ENCODE measurements at places on chromosomes 5 and 9.

DNA sequence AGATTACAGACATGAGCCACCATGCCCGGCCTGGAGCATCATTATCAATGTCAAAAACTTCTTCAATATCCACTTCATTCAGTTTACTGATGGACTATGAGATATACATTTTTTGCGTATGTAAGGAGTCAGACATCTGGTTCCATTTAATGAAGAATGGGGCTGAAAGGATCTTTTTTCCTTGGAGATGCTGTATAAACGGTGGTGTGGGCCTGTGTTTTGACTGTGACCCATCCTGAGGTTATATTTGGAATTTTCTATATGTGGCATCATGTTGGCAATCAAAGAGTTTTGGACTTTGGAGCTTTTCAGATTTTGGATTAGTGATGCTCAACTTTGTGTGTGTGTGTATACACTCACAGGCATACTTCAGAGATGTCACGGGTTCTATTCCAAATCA is 85.7 kb upstream of the FBXL17 start:
- DNase-seq, result no peak

DNA sequence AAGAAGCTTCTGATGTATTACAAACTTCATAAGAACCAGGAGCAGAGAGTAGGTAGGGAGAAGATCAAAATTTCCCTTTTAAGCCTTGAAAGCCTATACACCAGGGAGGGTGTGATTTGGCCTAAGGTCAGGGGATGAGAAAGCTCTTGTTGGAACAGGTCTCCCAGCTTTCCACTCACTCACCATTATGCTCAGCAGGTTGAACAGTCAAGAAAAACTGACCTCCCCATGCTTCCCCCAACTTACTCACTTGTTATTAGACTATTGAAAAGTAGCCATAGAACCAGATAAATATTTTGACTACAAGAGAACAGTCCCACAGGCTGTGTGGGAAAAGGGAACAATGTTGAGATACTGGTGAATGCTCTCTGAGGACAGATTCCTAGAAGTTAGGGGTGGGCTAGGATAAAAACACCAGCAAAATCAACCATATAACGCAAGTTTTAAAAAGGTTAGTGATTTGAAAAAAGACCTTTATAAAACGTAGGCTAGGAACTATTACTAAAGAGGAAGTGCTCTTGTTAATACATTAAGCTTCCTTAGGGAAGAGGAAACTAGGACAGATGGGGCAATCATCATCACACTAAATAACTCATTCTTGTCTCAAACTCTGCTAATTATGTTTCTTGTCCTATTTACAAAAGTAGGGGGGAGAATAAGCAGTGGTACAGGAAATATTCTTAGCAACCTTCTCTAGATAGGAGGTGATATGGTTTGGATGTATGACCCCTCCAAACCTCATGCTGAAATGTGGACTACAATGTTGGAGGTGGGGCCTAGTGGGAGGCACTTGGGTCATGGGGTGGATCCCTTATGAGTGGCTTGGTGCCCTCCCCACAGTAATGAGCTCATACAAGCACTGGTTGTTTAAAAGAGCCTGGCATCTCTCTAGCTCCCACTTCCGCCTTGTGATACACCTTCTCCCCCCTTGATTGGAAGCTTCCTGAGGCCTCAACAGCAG is 31.0 kb downstream of the PCDHGC5 start:
- no peak for DNase-seq

- no peak for DNase-seq
These were observed 149.2 kb upstream of the ANKH start for GRCh38 chr5:15020736-15021135.

GRCh38 chr5:37786862-37787519 is 52.9 kb downstream of the GDNF start:
- peak; percentile 85 for DNase-seq

DNA sequence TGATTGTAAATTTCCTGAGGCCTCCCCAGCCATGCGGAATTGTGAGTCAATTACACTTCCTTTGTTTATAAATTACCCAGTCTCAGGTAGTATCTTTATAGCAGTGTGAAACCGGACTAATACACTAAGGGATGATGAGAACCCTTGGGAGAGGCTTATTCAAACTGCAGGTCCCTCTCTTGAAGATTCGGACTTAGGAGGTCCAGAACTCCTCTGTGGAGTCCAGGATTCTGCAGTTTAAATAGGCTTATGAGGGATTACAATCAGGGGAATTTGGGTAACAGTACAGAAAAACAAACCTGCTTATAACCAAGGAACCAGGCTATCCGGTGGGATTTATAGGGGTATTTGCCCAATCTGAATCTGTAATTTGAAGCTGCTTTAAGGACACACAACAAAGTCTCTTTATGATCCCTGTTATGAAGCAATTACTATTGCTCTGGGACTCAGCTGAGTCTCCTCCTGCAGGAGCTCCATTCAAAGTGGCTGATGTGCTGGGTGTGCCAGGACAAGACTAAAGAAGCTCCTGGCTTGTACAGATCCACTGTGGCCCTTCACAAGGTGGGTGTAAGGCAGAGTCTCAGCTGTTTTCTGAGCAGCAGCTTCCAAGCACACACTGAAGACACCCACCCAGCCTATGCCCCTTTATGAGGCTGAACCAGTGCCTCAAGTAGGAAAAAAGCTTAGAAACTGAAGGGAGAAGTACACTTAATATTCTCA is 41.8 kb upstream of the LHFPL2 start:
- DNase-seq, result no peak

- DNase-seq, result no peak
These were observed 2.1 kb downstream of the REEP5 start for GRCh38 chr5:112919972-112920371.

- no peak for DNase-seq
These were observed 585.9 kb downstream of the TLR4 start for GRCh38 chr9:118290116-118290515.

- no peak for DNase-seq
These were observed 49.0 kb upstream of the CKMT2 start for GRCh38 chr5:81183811-81184748.

GRCh38 chr9:100933656-100934055 is 94.9 kb upstream of the PLPPR1 start:
- no peak for DNase-seq

GRCh38 chr9:75378926-75379325 is 290.6 kb downstream of the OSTF1 start:
- DNase-seq, result no peak

DNA sequence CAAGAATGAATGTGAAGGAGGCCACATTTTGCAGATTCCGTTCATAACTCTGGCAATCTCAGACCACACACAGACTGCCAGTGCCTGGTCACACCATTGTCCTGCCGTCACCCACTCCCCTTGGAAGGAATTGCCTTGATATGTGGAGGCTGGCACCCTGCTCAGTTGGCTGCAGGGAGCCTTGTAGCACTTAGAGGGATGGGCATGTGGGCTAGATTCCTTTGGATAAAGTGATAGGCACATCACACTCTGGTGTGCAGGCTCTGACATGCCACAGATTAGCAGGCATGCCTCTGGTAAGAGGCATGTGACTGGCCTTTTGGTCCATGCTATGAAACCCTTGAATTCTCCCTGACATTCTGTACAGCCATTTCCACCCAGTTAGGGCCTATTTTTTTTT is 254.6 kb upstream of the PIK3R1 start:
- no peak for DNase-seq

DNA sequence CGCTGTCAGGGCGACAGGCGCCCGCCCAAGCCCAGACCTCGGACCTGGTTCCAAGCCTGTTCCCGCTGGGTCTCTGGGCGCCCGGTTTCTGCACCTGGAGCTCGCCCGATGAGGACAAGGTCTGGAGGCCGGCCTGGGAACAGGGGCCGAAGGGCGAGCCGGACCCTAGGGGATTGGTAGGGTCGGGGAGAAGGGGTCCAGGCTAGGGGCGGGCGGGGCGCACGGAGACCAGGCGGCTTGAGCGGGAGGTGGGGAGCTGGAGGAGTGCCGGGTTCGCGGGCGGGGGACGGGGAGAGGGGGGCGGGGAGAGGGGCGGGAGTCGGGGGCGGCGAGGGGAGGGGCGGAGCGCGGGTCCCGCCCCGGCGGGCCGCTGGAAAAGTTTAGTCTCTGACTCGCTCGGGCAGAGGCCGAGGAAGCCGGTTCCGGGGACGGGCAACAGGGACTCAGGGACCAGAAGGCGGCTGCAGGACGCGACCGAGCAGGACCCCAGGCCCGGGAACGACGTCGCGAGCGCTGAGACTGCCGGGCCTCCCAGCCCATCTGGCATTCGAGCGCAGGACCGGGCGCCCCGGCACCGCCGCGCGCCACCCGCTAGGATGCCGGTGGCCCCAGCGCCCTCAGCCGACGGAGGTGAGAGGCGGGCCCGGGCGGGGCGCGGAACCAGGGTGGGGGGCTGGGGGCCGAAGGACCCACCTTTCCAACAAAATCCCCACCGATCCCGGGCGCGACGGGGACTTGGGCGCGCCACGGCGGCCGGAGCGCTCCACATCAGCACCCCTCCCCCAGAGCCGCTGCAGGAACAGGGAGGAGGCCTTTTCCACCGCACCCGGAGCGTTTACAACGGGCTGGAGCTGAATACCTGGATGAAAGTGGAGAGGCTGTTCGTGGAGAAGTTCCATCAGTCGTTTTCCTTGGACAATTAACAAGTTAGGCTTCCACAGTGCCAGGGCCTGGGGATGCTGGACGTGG is at the start of gene S1PR3:
TSS of gene S1PR3 (plus strand) at position 403 of the 969 bp plus-strand sequence. CDS start 9,733 bp downstream, outside the sequence.
- DNase-seq, result peak; percentile 53

GRCh38 chr5:109880907-109881685 is 191.4 kb downstream of the MAN2A1 start:
- no peak for DNase-seq

DNA sequence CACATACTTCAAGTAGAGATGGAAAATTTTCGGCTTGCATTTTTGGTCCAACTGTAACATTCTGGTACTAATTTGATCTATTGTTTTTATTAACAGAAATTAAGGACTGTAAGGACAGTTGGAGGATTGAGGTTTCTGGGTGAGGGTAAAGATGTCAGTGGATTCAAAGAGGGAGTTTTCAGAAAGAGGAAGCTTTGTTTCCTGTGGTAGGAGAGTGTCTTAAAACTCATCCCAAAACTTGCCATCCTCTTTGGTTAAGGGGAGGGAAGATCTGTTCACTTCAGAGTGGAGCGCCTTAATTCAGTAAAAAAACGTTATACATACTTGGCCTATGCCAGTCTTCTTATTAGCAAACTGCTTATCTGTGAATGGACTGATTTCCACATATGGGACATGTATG is 13.8 kb downstream of the CNTRL start:
- DNase-seq, result no peak

- DNase-seq, result no peak
These were observed 45.9 kb downstream of the FREM1 start for GRCh38 chr9:14864309-14864708.

- DNase-seq, result no peak
These were observed 239.9 kb downstream of the FSTL4 start for GRCh38 chr5:133372293-133372937.

DNA sequence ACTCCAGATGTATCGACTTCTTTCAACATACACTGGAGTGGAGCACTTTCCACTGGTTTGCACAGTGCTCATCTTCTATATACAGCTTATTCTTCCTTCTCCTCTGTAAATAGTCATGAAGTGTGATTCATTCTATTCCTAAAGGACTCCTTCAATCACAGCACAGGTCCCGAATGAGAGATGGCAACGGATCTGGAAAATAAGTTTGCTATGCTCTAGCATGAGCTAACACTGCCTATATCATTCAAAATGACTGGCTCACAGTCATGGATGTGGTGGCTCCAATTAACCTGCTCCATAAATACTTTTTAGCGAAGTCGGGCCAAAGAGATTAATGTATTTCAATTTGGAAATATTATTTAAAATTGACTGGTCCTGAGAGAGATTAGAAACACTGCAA is 272.1 kb upstream of the CDH6 start:
- DNase-seq, result no peak

- no peak for DNase-seq
These were observed 42.1 kb downstream of the ZNF366 start for GRCh38 chr5:72465066-72465465.

DNA sequence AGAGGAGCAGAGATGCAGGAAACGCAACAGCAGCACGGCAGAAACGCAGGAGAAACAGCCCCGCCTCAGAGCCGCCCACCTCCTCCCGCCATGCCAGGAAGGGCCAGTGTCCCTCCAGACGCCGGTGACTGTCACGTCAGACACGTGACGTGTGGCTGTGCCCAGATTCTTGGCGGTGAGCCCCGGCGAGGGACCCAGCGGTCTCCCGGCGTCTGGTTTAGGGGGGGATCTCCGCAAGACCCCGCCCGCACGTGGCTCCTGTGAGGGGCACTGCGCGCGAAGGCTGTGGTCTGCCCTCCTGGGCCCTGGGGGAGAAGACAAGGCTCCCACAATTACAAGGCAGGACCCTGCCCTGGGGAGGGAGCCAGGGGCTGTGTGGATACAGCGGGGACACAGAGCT is 2.4 kb upstream of the LCN8 start:
- no peak for DNase-seq

- DNase-seq, result no peak
These were observed 1.4 kb downstream of the ZNF622 start for GRCh38 chr5:16464231-16464630.

GRCh38 chr9:121790841-121791240 is 139.4 kb downstream of the DAB2IP start:
- no peak for DNase-seq

DNA sequence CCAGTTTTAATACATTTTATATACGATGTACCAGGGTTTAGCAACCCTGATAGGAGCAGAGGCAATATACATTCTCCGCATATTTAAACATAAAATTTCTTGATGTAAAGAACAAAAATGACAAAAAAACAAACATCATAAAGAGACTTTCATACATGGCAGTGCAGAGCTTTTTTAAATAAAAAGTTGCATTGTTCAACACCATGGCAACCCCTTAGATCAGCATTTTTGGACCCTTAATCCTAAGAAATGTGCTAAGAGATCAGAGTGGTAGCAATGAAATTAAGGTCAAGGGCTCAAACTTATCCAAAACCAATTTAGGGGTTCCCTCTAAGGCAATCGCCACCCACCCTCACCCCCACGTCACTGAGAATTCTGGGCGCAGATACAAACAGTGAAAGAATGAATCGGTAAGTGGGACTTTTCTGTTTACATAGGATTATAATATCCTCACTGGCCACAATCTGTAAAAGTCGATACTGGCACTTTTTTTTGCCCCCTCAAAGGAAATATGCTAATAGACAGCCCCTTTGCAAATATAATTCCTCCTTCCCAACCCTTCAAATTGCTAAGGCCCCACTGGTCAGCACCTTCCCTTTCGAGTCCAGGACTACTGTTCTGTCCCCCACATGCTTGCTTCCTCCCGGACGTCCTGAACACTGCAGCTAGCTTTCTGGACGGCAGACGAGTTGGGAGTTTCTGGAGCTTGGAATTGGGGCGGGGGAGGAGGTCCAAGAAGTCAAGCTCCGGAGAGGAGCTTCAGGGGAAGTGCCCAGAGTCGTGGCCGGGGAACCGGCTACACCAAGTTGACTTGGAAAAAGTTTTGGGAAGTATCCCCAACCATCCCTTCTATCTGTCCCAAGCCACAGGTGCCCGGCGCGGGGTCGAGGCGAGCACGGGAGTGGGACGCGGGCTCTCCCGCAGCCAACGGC is 2.2 kb downstream of the GAS1 start:
- no peak for DNase-seq

GRCh38 chr9:120694559-120694958 is 19.7 kb downstream of the MEGF9 start:
- DNase-seq, result no peak

DNA sequence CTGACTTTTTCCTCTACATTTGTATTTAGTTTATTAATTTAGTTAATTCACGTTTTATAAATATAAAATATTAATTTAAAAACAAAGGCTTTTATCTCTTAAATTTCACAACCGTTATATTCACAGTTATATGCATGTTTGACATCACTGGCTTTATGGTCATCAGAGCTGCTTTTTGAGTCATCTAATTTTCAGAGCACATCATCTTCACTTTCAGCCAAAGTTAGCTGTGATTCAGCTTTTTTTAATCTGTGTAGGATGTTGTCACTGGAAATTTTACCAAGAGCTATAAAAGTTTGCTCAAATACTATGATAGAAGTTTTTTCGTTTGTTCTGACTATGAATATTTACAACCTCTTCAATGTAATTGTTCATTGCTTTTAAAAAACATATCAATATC is 12.4 kb downstream of the CDC37L1 start:
- DNase-seq, result peak; percentile 64
